Pancreas (tissue), 10 donors: ENCODE measurements at places on chromosomes 4 and X.

DNA sequence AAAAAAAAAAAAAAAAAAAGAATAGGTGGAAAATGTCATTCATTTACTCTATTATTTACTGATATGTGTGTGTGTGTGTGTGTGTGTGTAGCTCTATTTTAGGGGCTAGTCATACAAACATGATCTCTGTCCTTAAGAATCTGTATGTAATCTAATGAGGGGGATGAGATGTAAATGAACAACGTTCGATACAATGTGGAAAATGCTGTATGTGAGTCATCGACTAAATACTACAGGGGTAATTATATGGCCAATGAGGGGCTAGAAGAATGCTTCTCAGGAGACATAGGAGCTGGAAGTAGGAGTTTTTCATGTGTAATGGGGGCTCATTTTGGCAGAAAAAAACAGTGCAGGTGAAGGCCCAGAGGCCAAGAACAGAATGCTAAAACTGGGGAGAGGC lies 41.9 kb downstream of the LEF1 start:
- no peak for DNase-seq

GRCh38 chr4:81021142-81021944 lies 9.2 kb upstream of the BMP3 start:
- no peak for DNase-seq

GRCh38 chr4:116925900-116926457 lies 159.4 kb downstream of the TRAM1L1 start:
- DNase-seq: peak; percentile 66

DNA sequence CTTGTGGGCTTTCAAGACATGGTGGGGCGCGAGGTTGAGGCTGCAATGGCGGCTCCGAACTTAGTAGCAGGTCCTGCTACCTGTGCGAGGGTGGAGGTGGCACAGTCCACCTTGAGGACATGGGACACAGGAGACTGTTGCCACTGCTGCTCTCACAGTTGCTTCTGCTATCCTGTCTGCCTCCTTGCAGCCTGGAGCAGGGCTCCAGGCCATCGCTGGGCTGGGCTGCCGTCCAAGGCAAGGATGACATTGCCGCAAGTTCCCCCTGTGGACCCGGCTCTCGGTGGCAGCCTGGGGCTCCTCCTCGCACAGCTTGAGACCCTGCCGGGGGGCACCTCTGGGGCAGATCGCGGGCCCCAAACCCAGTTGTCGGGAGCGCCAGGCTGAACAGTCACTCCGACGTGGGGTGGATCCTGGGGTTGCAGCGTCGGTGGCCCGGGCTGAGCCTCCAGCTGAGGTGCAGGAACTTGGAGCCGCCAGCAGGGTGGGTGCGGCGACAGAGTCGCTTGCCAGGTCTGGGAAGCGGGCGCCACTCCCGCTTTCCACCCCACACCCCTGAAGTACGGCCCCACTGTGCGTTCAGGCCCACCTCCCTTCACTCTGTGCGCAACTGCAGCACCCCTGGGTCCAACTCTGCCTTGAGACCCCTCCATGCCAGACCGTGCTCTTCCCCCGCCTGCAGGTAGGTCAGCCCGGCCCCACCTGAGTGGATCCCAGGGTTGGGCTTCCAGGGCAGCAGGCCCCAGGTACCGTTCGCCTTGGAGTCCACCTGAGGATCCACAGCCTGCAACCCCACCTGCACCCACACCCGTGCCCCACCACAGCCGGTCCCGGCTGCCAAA lies 192.7 kb upstream of the NUDT6 start:
- no peak for DNase-seq

DNA sequence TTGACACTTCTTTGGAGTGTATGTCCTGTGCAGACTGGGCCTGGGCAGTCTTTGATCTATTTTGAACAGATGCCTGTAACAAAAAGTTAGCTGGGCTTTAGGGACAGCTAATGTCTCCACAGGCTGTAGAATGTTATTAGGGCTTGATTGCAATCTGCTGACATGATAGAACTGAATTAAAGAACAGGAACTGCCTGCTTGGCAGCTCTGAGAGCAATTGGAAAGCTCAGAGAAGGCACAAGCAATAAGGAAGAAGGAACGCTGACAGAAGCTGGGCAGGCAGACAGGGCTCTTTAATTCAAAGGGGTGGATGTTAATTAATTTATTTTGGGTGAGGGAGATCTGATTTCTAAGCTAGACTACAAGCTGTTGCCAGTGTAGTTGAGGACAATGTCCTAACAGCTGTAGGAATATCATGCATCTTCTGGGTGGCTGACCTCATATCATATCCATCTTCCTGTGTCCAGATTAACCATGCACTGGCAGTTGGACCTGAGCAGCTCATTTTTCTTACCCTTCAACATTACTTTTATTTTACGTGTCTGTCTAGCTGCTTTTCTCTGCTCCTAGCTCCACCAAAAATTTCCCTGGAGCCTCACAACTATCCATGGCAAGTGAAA lies 20.7 kb upstream of the GRXCR1 start:
- DNase-seq: no peak
